ENCODE measurements at places on chromosomes 4 and X. TPM values are rescaled to one million over a fixed set of nuclear protein-coding genes. Genes with fewer than 3 reads are reported as not detected.

Gene TSPAN6
- 69.7 TPM for total RNA-seq

Gene ARHGAP10
- total RNA-seq: 4.2 TPM

Gene DDIT4L
- 0.14 TPM for total RNA-seq

Gene CAPN6
- 0.82 TPM for total RNA-seq

Gene STAG2
- 70.7 TPM for total RNA-seq

GRCh38 chrX:116031331-116031730 lies 139.2 kb upstream of the AGTR2 start:
- no peak overlapping the region for H3K4me3 ChIP-seq
- H3K27ac ChIP-seq: no peak overlapping the region
- H3K36me3 ChIP-seq: no peaks in the 10 kb centered on the region
- no peaks in the 10 kb centered on the region for H3K4me1 ChIP-seq
- no peak for DNase-seq

GRCh38 chrX:148498067-148498466 lies 2.4 kb upstream of the AFF2 start:
- H3K36me3 ChIP-seq: no peaks in the 10 kb centered on the region
- DNase-seq: no peak
- no peak overlapping the region for H3K27ac ChIP-seq
- H3K4me1 ChIP-seq: peaks cover 6% of the 10 kb centered on the region
- peaks cover 18% of the 10 kb centered on the region for H3K27me3 ChIP-seq

GRCh38 chrX:8043121-8043520 lies 115.9 kb upstream of the PNPLA4 start:
- H3K36me3 ChIP-seq: no peaks in the 10 kb centered on the region
- no peak overlapping the region for H3K4me3 ChIP-seq
- no peaks in the 10 kb centered on the region for H3K27me3 ChIP-seq

DNA sequence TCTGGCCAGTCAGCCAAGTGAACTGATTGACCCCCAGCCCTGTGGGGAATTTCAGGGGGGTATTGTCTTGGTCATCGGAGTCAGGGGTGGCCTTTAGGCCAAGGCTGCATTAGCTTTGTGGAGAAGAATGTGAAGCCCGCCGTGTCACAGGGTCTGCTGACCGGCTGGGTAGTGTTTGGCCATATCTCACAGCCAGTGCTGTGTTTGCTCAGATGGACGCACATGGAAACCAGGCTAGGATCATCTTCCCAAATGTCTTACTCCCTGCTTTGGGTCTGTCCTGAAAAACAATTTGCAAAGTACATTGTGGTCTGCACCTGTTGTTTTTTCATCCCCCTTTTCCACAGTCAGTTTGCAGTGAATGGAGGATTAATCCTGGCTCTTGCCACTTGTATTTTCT lies 13.0 kb downstream of the TMEM164 start:
- peaks cover 35% of the 10 kb centered on the region for H3K4me1 ChIP-seq
- H3K36me3 ChIP-seq: peaks cover 8% of the 10 kb centered on the region
- H3K27ac ChIP-seq: peak overlapping the region; percentile 77
- H3K4me3 ChIP-seq: no peak overlapping the region

GRCh38 chrX:51694254-51694653 lies 11.6 kb upstream of the CENPVL2 start:
- H3K4me3 ChIP-seq: no peak overlapping the region
- peaks cover 13% of the 10 kb centered on the region for H3K27me3 ChIP-seq
- DNase-seq: no peak
- H3K36me3 ChIP-seq: no peaks in the 10 kb centered on the region
- no peaks in the 10 kb centered on the region for H3K4me1 ChIP-seq
- no peak overlapping the region for H3K27ac ChIP-seq

DNA sequence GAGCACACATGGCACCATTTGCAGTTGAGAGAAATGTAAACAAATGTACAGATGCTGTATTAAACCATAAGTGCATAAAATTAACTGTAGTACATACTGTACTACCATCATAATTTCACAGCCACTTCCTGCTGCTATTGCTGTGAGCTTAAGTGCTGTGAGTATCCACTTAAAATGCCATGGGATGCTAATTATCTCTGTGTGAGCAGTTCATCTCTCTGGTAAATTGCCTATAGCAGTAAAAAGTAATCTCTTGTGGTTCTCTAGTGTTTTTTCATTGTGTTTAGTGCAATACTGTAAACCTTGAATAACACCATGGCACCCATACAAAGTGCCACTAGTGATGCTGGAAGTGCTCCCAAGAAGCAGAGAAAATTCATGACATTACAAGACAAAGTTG lies 9.9 kb upstream of the SCOC start:
- DNase-seq: no peak
- no peak overlapping the region for H3K27ac ChIP-seq
- H3K4me3 ChIP-seq: no peak overlapping the region
- peaks cover 2% of the 10 kb centered on the region for H3K27me3 ChIP-seq

DNA sequence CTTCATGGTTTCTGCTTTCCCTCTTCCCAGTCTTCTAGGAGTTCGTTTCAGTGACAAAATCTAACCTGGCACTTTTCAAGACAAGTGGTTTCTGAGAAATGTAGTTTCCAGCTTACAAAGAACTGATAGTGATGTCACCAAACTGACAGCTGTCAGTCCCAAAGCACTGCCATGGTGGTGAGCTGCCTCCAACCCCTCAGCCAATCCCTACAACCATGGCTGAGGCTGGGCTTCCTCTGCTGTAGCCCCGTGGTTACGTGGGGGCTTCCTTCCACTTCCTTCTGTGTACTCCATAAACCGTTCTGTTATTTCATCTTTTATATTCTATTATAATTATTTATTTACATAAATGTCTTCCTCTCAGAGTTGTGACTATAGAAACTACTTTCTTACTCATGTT lies 198.6 kb upstream of the AGA start:
- H3K27ac ChIP-seq: no peak overlapping the region
- peaks cover 8% of the 10 kb centered on the region for H3K4me1 ChIP-seq
- no peak overlapping the region for H3K4me3 ChIP-seq
- no peaks in the 10 kb centered on the region for H3K27me3 ChIP-seq
- no peaks in the 10 kb centered on the region for H3K36me3 ChIP-seq
- no peak for DNase-seq

GRCh38 chr4:138409670-138410069 lies 167.5 kb upstream of the SLC7A11 start:
- peaks cover 5% of the 10 kb centered on the region for H3K4me1 ChIP-seq
- no peaks in the 10 kb centered on the region for H3K27me3 ChIP-seq
- no peaks in the 10 kb centered on the region for H3K36me3 ChIP-seq
- no peak overlapping the region for H3K4me3 ChIP-seq
- H3K27ac ChIP-seq: no peak overlapping the region
- no peak for DNase-seq

DNA sequence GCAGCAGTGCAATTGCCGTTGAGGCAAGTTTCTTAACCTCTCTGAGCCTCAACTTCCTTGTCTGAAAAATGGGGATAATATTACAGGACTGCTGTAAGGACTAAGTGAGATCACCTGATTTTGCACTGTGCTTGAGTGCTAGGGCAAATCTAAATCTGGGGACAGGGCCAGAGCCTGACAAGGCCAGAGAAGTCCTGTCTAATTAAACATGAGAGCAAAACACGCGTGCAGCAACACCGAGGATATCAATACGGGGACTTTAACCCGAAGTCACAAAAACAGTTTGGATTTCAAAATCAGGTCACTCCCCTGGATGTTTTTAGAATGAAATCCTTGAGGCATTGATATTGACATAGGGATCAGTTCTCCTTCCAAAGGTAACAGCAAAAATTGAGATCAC lies 5.7 kb upstream of the GJB1 start:
- no peaks in the 10 kb centered on the region for H3K27me3 ChIP-seq
- no peak for DNase-seq
- H3K36me3 ChIP-seq: no peaks in the 10 kb centered on the region
- H3K4me1 ChIP-seq: peaks cover 19% of the 10 kb centered on the region

DNA sequence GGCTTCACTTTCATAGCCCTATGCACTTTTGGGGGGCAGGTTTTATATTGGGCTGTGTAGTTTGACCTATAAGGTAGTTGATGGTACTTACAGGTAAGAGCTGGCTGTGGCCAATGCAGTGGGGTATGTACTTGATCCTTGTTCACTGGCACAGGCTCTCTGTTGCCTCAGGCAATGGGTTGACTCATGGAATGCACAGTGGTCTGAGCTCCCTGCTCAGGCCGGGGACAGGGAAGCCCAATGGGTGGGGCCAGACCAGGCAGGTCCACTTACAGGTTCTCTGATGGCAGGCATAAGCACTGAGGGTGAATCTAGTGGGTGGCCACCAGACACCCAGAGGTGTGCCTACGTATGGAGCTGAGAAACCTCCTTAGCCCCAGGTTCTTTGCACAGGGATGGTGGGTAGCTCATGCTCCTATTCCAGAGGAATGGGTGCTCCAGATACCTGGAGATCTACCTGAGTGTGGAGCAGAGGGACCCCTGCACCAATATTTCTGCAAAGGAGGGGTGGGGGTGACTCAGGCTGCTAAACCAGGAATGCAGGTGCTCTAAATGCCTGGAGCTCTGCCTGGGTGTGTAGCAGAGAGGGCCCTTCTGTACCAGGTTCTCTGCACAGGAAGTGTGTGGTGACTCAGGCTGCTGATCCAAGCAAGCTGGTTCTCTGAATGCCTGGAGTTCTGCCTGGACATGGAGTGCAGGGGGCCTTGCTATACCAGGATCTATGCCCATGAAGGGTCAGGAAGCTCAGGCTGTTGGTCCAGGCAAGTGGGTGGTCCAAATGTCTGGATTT lies 52.3 kb downstream of the IL1RAPL2 start:
- H3K4me3 ChIP-seq: no peak overlapping the region
- no peaks in the 10 kb centered on the region for H3K27me3 ChIP-seq
- H3K36me3 ChIP-seq: no peaks in the 10 kb centered on the region
- no peaks in the 10 kb centered on the region for H3K4me1 ChIP-seq
- DNase-seq: no peak

GRCh38 chrX:24002792-24003191 lies 24.2 kb downstream of the KLHL15 start:
- H3K27me3 ChIP-seq: no peaks in the 10 kb centered on the region
- no peak for DNase-seq
- H3K4me3 ChIP-seq: no peak overlapping the region
- no peak overlapping the region for H3K27ac ChIP-seq
- peaks cover 13% of the 10 kb centered on the region for H3K36me3 ChIP-seq

GRCh38 chr4:147794787-147795413 lies 63.0 kb downstream of the ARHGAP10 start:
- peaks cover 6% of the 10 kb centered on the region for H3K4me1 ChIP-seq
- H3K4me3 ChIP-seq: no peak overlapping the region
- H3K27ac ChIP-seq: no peak overlapping the region
- H3K36me3 ChIP-seq: no peaks in the 10 kb centered on the region
- H3K27me3 ChIP-seq: no peaks in the 10 kb centered on the region

All from neural crest cell (in vitro differentiated cells).